ENCODE measurements at places on chromosomes 2 and 18.

DNA sequence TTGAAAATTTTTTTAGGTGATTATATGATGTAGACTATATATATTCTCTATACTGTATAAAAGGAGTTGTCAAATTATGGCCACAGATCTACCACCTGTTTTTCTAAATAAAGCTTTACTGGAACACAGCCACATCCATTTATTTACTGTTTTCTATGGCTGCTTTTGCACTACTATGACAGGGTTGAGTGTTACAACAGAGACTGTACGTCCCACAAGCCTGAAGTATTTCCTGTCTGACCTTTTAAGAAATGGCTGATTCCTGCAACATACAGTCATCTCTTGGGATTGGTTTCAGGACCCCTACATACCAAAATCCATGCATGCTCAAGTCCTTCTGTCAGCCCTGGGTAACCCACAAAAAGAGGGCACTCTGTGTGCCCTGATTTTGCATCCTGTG lies 508.3 kb downstream of the TSN start:
- no peak for DNase-seq

GRCh38 chr2:138707392-138708074 lies 72.7 kb downstream of the NXPH2 start:
- DNase-seq: no peak

- no peak for DNase-seq
These were observed 1.1 kb downstream of the HNRNPLL start for GRCh38 chr2:38601463-38602135.

GRCh38 chr2:227456772-227457171 lies 15.2 kb upstream of the AGFG1 start:
- DNase-seq: no peak

DNA sequence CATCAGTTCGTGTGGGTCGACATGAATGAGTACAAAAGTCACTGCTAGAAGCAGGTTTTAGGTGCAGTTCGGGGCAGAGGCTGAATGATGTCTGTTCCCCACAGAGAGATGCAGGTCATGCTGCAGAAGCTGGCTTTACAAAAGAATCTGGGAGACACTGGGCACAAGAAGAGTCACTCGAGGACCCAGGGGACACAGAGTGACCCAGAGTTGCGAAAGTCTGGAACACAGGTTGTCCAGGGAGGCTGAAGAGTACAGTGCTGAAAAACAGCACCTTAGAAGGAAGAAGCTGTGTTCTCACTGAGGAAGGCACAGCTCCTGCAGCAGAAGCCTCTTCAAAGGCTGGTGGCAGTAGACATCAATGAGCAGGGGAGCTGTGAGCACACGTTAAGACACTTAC lies 14.8 kb downstream of the CACNB4 start:
- no peak for DNase-seq

- no peak for DNase-seq
These were observed 14.5 kb downstream of the SLC19A3 start for GRCh38 chr2:227703280-227703732.

GRCh38 chr2:187586011-187586641 lies 31.9 kb upstream of the TFPI start:
- no peak for DNase-seq

GRCh38 chr2:20868377-20868776 lies 45.5 kb upstream of the LDAH start:
- no peak for DNase-seq

All from sigmoid colon (tissue), 7 donors.